ENCODE measurements at places on chromosomes 6 and 20. TPM values are rescaled to one million over a fixed set of nuclear protein-coding genes. Genes with fewer than 3 reads are reported as not detected.

The PTCRA gene
- total RNA-seq, result not detected

The TRIM15 gene
- not detected for total RNA-seq

The KIAA1586 gene
- 12.7 TPM for total RNA-seq

The NNAT gene
- 0.40 TPM for total RNA-seq

The TRIM27 gene
- total RNA-seq, result 64.8 TPM

The AGER gene
- 23.5 TPM for total RNA-seq

The ANKEF1 gene
- total RNA-seq, result 2.0 TPM

The TCP11 gene
- not detected for total RNA-seq

The PRL gene
- total RNA-seq, result not detected

The MAFB gene
- 0.61 TPM for total RNA-seq

The HSPA12B gene
- not detected for total RNA-seq

The PSORS1C1 gene
- total RNA-seq, result 0.49 TPM

The LIN28B gene
- not detected for total RNA-seq

The COL20A1 gene
- not detected for total RNA-seq

The MUC21 gene
- not detected for total RNA-seq

The SLC22A23 gene
- total RNA-seq, result 0.24 TPM

The GDAP1L1 gene
- total RNA-seq, result not detected

The BTN1A1 gene
- total RNA-seq, result 0.46 TPM

The CSTF1 gene
- total RNA-seq, result 36.2 TPM

The RMND1 gene
- 17.1 TPM for total RNA-seq

The HSPA1L gene
- total RNA-seq, result 1.2 TPM

The KIF6 gene
- total RNA-seq, result not detected

The C6orf58 gene
- not detected for total RNA-seq

The GRM1 gene
- total RNA-seq, result not detected

The BPIFB4 gene
- total RNA-seq, result not detected

The HCRTR2 gene
- total RNA-seq, result not detected

The MARCKS gene
- total RNA-seq, result 100 TPM

The HNF4A gene
- total RNA-seq, result not detected

The LAMP5 gene
- 0.29 TPM for total RNA-seq

The CEP43 gene
- 26.8 TPM for total RNA-seq

The PI16 gene
- 0.10 TPM for total RNA-seq

The CDKN1A gene
- total RNA-seq, result 46.9 TPM

The EYA4 gene
- total RNA-seq, result 0.40 TPM

The KCNK15 gene
- 0.09 TPM for total RNA-seq

The SOX4 gene
- total RNA-seq, result 3.5 TPM

The DNAH8 gene
- 2.0 TPM for total RNA-seq

The TREML2 gene
- total RNA-seq, result 10.3 TPM

The TDRD6 gene
- total RNA-seq, result not detected

The FOXP4 gene
- total RNA-seq, result 40.7 TPM

The PAX1 gene
- not detected for total RNA-seq

The SCAF8 gene
- total RNA-seq, result 56.8 TPM

The TMEM170B gene
- 2.6 TPM for total RNA-seq

The ERGIC3 gene
- 159 TPM for total RNA-seq

The GABRR1 gene
- total RNA-seq, result not detected

The BEND6 gene
- total RNA-seq, result not detected

The VSX1 gene
- total RNA-seq, result not detected

The SYS1 gene
- 31.7 TPM for total RNA-seq

The MYH7B gene
- total RNA-seq, result 0.20 TPM

All from activated B cell treated with CpG ODN at 0.5 μM for 24 hours (primary cell).